Astrocyte of the spinal cord (primary cell): ENCODE measurements at places on chromosomes 4 and X.
A peak's percentile ranks its signal among the peaks of the same experiment; 100 is the strongest.

DNA sequence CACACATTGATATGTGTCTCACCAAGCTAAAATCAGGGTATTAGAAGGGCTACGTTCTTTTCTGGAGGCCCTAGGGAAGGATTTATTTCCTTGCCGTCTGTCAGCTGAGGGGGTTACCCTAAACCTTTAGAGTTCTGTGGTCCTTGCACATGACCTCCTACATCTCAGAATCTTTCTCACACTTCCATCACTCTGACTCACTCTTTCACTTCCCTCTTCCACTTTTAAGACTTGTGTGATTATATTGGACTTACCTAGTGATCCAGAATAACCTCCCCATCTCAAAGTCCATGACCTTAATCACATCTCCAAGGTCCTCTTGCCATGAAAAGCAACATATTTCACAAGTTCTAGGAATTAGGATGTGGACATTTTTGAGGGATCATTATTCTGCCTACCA, 53.6 kb upstream of the FUNDC1 start:
- no peak for DNase-seq

DNA sequence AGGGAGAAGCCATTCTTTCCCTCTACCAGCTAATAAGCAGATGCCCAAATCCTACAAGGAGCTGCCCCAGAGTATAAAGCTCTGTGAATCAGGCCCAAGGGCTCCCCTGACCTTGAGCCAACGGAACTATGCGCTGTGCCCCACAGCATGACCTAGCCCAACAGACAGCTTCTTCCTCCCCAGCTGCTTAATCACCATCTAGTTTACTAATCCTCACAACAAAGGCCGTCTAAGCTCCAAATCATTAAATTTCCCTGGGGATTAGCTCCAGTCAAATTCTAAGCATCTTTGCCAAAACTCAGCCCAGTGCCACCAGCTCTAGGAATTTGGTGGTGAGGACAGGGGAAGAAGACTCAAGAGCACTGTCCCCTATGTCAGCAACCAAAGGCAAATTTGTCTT, 113.1 kb downstream of the SHROOM4 start:
- DNase-seq: no peak

GRCh38 chr4:116736756-116737155, 348.6 kb downstream of the TRAM1L1 start:
- DNase-seq: no peak

- DNase-seq: no peak
Observed at GRCh38 chrX:7191681-7192110, 43.7 kb upstream of the PUDP start.

DNA sequence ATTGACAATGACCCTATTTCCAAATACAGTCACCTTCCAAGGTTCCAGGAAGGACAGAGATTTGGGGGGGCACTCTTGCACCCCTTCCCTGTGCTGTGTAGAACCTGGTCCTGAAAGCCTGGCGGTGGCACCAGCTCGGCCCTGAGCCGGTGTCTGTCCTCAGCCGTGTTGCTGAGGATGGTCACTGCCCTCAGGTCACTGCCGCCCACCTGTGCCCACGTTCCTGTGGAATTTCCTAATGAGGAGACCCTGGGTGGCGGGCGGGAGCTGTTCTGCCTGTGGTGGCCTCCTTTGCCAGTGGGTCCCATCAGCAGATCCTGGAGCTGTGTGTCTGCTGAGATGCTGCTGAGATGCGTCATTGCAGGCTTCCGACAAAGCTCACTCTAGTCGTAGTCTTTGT, 32.9 kb downstream of the NELFA start:
- DNase-seq: no peak

- DNase-seq: no peak
Observed at GRCh38 chrX:15191830-15192229, 78.1 kb downstream of the ASB9 start.

DNA sequence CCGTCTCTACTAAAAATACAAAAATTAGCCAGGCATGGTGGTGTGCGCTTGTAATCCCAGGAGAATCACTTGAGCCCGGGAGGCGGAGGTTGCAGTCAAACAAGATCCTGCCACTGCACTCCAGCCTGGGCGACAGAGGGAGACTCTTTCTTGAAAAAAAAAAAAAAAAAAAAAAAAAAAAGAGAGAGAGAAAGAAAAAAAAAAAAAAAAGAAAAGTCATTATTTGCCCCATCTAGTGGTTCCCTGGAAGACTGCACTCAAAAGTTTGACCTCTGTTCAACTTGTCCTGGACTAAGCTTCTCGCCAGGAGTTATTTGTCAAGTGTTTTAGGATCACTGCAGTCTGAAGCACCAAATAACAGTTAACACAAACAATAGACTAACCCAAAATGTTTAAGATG, 45.3 kb upstream of the KCTD8 start:
- peak; percentile 12 for DNase-seq

DNA sequence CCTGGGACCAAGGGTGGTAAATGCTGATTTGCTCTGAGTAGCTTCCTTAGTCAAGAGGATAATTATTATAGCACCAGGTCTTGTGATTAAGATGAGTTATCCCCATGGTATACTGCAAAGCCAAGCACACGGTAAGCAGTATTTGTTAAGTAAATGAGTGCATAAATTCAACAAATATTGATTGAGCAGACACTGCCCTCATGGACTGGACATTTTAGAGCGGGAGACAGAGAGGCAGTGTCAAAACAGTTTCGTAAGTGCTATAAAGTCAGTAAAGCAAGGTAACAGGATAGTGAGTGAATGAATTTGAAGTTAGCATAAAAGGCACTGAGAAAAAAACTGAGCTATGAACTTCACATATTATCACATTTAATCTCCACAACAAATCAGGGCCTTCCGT, 13.9 kb downstream of the PHF8 start:
- DNase-seq: no peak

GRCh38 chr4:60724623-60725022, 475.5 kb upstream of the ADGRL3 start:
- peak; percentile 83 for DNase-seq

DNA sequence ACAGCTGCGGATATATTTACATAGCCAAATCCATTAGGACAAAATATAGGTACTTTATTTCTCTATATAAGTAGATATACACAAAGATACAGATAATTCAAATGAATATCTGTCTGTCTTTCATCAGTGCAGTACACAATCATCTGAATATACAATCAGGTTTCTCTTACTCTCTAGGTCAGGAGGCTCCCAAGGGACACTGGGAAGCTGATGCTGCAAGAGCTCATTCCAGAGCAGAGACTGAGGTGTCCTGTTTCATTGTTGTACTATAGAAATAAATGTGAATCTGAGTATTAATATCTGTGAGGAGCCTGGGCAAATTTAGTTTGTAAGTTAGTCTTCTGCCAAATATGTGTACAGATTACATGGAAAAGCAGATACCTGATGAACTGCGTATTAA, 4.2 kb downstream of the TLL1 start:
- no peak for DNase-seq

GRCh38 chr4:128916832-128917231, 107.3 kb downstream of the JADE1 start:
- no peak for DNase-seq

DNA sequence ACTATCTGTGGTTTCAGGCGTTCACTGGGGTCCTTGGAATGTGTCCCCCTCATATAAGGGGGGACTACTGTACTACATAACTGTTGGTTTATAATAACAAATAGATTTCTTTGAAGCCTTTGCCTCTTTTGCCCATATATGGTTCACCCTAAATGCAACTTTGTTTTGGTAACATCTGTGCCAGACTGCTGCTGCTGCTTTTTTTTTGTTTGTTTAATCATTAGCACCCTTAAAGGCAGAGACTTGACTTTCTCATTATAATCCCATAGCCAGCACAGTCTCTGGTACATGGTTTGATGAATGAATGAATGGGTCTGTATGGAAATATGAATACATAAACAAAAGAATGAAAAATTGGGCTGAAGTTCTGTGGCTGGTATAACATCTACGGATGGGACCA, 80.2 kb upstream of the LHFPL1 start:
- DNase-seq: no peak

- DNase-seq: no peak
Observed at GRCh38 chr4:48686369-48686768, 93.7 kb downstream of the FRYL start.

DNA sequence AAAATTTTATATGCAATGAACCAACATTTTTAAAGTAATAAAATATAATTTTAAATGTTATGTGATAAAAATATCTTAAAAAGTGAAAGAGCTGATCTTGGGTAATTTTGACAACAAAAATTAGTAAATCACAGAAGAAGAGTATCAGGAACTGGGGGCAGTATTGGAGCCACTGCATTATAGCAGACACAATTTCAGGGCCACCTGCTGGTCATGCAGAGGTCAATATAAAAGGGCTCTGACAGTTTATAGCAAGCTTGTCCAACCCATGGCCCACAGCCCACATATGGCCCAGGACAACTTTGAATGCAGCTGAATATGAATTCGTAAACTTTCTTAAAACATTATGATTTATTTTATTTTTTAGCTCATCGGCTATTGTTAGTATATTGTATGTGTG, 13.0 kb upstream of the LEF1 start:
- DNase-seq: no peak
